Activated CD4-positive, alpha-beta T cell treated with anti-CD3 and anti-CD28 coated beads, Interleukin-2, amount 50 U/mL, for 16 hours (primary cell): ENCODE measurements at places on chromosomes 6 and 20.
A peak's percentile ranks its signal among the peaks of the same experiment; 100 is the strongest.

DNA sequence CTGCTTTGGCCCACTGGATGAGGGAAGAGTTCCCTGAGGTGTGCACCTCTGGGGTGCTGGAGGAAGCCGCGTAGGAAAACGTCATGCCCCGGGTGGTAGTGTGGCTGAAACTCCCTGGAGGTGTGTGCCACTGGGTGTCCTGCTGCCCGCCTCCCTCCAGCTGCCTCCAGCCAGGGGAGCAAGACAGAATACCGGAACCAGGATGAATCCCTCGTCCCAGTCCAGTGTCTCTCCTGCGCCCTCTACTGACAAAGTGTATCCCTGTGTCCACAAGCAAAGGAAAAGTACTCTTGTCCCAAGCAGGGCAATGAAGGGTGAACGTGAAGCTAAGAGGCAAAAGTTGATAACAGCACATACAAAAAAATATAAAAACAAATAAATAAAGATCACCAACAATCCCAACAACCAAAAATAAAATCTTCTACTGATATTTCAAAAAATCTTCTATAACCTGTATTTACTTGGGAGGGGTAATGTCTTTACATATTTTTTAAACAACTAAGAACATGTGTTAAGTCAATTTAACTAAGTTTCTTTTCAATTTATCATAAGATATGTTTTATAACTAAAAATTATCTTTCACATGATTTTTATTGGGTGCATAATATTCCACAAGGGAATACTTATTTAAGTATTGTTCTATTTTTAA is 437.6 kb downstream of the MAFB start:
- DNase-seq: no peak

GRCh38 chr6:170490259-170490658 is 62.8 kb downstream of the PSMB1 start:
- no peak for DNase-seq

GRCh38 chr6:149139782-149140136 is 177.8 kb upstream of the TAB2 start:
- DNase-seq: no peak

DNA sequence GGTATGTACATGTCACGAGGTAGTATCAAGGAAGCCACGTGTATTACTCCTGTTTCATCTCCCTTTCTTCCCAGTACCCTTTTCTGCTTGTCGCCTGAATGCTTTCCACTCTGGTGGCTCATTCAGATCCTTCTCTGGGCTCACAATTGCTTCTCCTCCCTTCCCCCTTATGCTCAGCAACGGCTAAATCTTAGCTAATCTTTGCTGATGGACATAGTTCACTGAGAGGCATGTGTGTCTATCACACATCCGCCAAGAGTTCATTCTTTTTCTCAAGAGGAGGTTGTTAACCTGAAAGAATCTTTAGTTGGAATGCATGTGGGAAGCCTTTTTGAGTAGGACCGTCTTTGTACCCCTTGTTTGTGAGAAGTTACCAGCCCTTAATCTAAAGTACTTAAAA is 25.8 kb upstream of the MROH8 start:
- no peak for DNase-seq

DNA sequence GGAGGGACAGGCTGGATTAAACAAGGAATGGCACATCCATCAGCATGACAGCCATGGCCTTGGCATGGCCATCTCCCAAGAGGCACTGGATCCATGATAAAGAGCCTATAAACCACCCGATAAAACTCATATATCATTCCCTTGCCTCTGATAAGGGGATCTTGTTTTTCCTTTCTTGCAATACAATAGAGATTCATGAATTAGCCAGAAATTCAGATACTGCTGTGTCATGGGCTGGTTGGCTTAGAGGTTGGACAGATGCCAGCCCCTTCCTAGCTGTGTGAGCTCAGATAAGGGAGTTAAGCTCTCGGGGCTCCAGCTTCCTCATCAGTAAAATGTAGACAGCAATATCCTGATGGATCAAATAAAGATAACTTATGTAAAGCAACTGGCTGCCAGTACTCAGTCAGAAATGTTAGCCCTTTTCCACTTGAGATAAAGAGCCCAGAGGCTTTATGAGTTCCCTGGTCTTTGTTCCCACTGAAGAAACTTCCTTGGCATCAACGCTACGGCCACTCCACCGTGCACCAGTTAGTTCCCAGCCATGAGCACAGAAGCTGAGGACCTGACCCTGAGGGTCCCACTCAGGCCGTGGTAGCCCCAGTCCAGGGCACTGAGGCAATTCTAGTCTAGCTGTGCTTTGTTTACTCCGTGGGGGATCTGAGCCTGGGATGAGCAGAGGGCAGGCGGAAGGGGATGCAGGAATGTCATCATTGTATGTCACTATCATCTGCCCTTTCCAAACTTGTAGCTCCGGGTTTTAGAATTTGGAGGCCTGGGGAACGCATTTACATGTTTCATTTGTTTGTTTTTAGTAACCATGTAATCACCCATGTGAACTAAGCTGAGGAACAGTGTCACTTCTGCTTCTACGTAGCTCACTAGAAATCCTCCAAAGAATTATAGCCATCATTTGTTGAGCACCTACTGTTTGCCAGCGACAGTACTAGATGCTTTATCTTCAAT is 67.2 kb upstream of the TBC1D7 start:
- DNase-seq: no peak

DNA sequence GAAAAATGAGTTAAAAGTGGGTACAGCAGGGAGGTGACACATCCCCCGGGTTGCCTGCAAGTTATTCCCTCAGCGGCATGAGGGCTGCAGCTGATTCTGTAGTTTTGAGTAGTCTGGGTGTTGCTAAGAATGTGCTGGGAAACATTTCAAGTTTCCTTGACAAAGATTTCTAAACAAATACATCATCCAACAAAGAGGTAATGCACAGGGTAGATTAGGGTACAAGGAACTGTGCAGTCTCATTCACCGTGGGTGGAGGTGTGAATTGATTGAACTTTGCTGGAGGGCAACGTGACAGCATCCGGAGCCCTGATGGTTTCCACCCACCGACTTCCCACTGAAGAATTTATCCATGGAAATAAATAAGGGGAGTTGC is 21.8 kb downstream of the CASS4 start:
- DNase-seq: no peak

DNA sequence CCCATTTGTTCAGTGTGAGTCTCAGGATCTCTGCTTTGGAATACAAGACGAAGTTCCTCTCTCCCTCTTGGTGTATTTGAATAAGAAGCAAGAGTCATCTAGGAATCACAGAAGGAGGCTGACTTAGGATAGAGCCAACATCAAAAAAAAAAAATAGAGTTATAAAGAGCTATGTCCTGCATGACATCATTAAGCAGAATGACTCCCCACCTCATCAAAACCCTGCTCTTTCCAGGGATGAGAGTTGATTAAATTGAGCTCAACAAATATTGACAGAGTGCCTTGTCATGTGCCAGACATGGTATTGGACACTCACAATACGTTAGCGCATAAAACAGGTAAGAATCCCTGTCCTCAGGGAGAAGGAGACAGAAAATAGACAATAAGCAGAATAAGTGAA is 48.6 kb upstream of the TNFAIP3 start:
- DNase-seq: no peak

DNA sequence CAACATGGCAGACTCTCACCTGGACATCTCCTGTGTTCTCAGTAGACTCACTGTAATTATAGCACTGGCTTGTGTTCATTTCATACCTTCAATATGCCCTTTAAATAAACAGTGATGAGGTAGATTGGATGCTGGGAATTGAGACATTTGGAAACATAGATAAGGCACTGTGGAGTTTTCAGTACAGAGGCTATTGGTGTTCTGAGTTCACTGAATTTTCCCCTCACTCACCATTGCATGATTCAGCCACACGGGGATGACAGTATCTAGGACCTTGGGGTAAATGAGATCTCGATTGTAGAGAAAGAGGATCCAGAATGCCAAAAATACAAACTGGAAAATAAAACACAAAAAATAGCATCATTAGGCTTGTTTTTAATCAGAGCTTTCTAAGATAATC is 12.6 kb downstream of the ADTRP start:
- DNase-seq: no peak

GRCh38 chr20:46785958-46786357 is 76.5 kb downstream of the SLC2A10 start:
- no peak for DNase-seq

DNA sequence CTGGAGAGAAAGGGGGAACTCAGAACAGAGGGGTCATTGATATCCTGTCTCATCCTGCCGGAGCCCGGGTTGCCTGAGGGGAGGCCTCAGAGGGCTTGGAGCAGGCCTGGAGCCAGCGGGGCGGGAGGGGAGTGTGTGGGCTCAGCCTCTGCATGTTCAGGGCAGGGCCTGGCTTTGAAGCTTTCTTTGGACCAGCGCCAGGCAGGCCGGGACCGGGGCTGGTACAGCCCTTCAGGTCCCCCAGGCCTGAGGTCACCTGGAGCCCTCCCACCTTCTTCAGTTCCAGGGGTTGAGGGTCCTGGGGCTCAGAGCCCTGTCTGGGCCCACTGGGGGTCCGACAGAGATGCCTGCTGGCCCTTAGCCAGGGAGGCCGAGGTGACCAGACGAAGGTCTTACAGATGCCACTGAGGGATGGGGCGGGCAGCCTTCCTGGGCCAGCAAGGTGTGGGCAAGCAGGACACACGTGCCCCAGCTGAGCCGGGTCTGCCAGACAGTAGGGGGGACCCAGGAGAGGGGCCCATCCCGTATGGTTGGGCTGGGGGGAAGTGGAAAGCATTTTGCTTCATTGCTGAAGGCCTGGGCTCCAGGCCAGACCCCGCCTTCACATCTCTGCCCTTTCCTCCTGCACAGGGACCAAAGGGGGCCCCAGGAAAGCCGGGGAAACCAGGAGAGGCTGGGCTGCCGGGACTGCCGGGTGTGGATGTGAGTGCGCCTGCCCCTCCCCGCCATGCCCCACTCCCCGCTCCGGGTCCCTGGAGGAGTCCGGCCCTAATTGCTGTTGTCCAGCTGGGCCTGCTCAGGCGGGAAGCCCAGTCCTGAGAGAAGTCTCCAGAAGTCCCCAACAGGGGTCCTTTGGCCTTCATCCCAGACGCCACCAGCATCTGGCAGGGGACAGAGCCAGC is 2.0 kb downstream of the COL9A3 start:
- DNase-seq: no peak

GRCh38 chr20:47201074-47201730 is 155.3 kb downstream of the ZMYND8 start:
- DNase-seq: no peak

DNA sequence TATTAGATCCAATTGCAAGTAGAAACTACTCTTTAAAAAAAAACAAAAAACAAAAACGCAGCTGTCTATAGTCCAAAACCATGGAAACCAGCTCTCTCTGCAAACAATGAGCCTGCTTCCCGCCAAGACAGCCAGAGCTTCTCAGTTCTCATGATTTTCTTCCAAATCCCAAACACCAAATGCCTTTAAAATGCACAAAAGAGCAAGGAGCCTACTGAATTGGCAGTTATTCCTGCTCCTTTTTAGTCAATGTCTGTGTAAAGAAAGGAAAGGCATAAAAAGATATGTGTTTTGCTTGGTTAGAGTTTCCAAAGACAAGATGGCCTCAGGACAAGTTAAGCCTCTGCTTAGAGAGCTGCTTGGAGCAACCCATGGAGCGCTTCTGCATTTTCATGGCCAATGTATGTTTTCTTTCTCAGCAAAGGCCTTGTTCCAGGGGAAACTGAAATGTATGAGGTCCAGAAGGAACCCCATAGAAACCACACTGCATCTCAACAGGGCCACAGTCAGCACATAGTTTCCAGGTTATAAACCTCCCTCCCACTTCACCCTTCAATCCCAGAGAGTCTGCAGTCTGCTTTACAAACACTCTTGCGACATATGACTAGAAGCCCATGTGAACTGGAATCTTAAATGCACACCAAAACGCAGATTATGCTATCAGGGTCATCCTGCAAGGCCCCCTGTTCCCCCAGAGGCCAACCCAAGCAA is 209.3 kb upstream of the TAB2 start:
- DNase-seq: no peak

DNA sequence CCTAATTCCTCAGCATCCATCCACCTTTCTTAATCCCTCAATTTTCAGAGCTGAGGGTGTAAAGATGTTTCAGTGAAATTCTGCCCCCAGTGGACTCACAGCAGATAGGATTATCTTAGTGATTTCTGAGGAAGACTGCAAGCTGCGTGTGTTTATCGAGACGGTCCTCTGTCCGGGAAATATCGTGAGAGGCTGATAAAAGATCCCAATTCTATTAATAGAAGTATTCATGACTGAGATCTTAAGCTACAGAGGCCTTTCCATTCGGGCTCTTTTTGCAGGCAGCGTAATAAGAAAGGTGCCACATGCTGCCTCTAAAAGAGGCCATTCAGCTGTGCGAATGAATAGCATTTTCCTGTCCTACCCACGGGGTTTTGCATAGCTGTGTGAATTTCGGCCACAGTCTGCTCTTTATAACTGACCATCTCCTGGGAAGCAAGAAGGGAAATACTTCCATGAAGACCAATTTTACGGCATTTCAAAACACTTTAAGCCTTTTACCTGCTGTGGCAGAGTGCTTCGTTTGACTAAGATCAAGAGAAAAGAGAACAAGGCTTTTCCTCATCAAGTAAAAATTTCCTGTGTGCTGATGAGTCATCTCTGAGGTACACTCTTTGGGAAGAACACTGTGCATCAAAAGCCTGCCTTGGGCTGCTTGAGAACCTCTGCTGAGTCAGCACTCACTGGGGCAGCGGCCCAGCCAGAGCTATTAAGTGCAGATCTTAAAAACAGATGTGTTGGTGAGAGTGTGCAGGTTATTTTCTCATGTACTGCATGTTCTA is 208.8 kb downstream of the ARHGAP18 start:
- peak; percentile 45 for DNase-seq

DNA sequence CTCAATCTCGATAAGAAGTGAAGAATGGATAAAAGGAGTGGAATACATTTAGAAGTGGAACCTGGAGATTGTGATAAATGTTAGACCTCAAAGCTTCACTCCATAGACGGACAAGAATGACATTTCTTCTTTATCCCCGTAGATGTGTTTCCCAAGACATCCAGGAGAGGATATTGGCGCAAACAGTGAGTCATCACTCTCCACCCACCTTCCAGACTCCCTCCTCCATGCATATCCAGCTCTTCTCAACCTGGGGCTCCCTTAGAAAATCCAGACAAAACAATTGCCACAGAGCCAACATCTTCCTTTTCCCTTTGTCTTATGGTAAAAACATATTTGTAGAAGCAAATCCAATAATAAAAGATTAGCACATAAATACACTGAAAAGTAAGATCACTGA is 586.1 kb downstream of the PTPRT start:
- no peak for DNase-seq

DNA sequence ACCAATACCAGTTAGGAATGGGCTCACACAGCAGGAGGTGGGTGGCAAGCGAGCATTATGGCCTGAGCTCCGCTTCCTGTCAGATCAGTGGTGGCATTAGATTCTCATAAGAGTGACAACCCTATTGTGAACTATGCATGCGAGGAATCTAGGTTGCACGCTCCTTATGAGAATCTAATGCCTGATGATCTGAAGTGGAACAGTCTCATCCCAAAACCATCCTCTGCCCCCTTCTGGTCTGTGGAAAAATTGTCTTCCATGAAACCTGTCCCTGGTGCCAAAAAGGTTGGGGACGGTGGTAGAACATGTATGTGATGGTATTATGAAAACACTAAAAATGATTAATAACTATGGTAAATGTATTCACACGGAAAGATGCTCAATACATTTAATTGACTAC is 99.7 kb upstream of the HIVEP1 start:
- no peak for DNase-seq
